COR-L47 (cell line): ENCODE measurements at places on chromosomes 5 and 9.

DNA sequence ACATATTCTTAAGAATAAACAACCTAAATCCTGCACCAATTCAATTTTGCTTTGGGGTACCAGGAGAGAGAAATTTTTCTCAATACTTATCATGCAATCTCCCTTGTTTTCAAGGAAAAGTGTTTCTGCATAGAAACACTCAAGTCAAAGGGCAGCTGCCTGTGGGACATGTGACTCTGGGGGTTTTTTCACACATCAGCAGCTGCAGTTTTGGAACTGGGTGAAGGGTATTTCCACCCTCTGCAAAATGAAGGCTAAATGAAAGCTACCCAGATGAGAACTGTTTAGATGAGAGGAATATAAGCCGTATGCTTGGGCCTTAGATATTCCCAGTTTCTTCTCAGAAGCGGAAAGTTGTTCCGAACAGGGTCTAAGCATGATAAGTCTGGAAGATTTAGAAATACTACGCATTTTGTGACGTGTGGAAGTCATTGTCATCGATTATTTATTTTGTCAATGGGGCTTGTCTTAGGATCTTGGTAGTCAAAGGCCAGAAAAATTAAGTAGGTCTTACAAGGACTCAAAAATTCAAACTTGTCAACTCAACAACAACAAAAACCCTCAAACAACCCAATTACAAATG is 64.3 kb upstream of the BOD1 start:
- DNase-seq, result no peak

DNA sequence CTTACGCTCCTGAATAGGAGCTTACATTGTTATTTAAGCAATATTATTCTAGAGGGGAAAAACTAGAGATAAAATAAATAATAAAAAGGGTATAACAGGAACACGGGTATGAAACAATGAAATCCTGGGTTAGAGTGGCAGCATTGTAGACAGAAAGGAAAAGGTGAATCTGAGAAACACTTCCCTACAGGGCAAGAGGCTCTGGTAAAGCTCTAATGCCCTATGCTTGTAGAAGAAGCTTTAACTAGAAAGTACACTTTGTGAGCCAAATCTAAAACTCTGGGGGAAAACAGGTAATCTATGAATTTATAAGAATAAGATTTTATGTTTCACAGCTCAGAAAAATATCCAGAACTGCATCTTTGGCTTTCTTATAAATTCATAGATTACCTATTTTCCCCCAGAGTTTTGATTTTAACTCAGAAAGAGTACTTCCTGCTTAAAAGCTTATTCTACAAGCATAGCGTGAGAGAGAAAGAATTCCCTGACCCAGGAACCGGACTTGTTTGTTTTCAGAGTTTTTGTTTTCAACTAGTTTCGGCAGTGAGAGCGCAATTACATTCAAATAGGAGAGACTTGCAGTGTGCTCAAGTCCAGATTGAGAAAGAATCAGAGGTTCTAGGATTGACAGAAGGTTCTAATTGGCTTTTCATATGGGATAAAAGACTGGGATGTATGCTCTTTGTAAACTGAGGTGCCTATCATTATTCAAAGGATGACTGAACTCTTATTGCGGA is 651.0 kb upstream of the RORB start:
- DNase-seq, result no peak

DNA sequence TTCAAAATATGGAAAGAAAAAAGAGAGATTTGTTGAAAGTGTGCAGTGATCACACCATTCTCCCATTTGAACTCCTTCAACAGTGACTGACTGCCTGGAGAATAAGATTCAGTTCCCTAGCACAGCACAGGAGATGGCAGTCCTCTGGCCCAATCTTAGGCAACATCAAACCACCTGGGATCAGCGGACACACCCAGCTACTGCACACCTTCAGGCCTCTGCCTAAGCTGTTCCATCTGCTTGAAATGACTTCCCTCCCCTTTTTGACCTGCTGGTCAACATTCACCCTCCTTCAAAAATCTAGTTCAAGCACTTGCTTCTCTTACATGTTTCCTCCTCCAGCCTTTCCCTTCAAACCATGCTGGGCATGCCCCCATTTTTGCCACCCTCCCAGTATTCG is 4.5 kb downstream of the MAPK9 start:
- no peak for DNase-seq

- DNase-seq, result no peak
Measured at GRCh38 chr5:68405026-68405684, 189.6 kb downstream of the PIK3R1 start.

DNA sequence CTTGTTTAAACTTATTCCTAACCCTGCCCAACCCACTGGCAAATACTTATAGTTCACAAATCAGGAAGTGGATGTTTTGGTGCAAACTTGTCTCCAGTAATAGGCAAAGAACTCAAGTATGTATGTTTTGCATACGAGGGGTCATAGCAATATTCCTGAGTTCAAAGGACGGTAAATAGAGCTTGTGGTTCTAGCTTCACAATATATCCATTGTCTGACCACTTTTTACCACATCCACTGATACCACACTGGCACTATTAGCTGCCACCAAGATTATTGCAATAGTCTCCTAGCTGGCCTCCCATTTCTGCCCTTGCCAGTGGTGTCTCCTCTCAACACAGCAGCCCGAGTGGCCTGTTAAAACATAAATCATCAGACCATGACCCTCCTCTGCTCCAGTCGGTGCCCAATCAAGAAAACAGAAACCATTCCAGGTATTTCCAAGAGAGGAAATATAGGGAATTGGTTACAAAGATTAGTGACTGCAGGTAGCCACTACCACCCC is 17.0 kb downstream of the GRXCR2 start:
- no peak for DNase-seq

- no peak for DNase-seq
Measured at GRCh38 chr5:137791387-137791786, 37.2 kb upstream of the HNRNPA0 start.

- no peak for DNase-seq
Measured at GRCh38 chr9:87276851-87277261, 220.8 kb upstream of the DAPK1 start.

DNA sequence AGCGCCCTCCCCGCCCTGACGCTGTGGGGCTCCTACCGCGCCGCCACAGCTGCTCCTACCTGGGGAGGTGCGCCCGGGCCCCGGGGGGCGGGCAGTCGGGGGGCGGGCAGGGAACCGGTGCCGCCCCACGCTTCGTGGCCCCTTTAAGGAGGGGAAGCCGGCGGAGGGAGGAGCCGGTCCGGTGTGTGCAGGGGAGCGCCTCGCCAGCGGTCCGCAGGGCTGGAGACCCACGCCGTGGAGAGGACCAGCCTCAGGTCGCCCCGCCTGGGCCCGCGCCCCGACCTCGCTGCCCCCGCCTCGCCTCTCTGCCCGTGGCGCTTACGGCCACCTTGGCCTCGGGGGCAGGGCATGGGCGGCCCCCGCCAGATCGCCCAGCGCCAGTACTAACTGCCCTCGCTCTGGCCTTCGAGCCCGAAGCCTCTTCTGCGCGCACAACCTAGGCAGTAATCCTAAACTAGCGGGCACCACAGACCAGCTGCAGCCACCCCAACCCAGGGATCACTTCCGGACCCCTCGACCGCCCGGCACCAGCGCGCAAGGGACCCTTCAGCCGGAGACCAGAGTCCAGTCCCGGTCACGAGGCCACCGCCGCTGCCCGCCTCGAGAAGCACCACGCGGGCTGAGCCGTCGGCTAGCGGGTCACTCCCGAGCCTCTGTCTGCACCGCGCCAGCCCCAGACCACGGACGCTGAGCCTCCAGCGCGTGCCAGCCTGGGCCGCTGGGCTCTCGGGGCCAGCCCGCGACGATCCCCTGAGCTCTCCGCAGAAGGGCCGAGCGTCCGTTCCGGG is at the start of gene FOXE1:
FOXE1 (plus strand) TSS at position 171 of the 788 bp plus-strand sequence. CDS start 689 bp downstream, outside the sequence.
- no peak for DNase-seq

DNA sequence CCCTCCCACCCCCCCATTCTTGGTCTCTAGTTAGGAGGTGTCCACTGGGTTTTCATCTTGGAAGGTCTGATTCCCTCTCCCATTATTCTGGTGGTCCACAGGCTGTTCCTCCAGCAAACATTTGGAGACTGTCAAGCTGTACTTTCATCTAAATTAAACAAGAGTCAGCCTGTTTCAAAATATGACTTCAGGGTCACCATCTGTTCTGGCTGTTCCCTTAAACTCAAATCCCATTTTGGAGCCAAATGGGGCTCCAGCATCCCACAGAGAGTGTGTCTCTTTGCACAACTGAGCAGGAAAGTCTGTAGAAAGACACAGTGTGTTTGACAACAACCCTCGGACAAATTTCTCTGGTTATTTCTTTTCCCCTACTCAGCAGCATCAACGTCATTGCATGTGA is 20.5 kb downstream of the COL15A1 start:
- no peak for DNase-seq

DNA sequence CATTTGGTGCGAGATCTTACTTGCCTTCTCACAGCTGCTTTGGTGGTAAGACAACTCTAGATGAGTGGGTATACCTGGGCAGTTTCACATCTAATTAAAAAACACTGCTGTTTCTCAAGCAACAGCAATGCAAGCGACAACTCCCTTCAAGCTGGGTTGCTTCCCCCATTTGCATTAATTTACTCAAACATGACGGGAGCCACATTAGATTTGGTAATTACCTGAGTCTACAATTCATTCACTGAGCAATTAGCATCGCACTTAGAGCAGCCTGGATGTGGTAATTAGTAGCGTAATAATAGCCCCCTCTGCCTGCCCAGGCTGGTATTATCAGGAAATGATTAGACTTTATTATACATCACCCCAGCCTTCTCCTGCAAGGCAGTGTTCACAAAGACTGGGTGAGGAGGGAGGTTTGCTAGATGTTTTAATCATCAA is 73.4 kb downstream of the FBXO38 start:
- peak; percentile 89 for DNase-seq

- no peak for DNase-seq
Measured at GRCh38 chr5:14408969-14409586, 172.5 kb upstream of the OTULINL start.

DNA sequence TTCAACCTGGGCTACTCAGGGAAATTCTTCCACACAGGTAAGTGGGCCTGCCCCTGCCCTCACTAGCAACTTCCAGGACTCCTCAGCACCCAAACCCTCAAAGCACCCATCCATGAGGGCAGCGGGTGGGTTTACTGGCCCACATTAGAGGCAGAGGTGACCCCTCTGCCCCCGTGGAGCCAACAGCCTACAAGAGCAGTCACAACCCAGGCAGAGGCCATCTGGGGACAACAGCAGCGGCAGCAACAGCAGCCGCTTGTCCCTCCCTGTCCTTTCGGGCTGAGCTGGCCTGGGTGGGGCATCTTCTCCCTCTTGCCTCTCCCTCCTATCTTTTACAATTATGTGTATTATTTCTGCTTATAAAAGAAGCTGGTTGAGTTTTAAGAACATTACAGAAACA is 25.1 kb downstream of the NDST1 start:
- DNase-seq, result no peak

- no peak for DNase-seq
Measured at GRCh38 chr9:120286530-120286929, 293.4 kb downstream of the CDK5RAP2 start.

GRCh38 chr9:112252194-112252593 is 77.1 kb upstream of the SUSD1 start:
- no peak for DNase-seq

DNA sequence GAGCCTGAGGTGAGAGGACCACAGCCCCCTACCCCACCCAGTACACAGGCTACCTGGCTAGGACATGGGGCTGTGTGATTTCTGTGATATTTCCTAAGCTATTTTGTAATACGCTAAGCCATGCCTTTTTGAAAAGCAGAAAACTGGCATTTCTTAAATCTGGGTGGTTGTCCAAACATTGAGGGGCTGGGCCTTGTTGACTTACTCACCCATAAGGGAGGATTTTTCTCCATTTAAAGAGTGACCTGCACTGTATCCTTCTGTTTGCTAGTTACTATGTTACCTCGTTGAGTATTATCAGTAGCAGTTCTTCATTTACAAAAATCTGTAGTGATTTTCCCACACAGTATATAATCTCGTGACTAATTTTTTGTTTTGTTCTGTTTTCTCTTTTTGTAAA is 117.5 kb upstream of the OTULINL start:
- DNase-seq, result no peak

GRCh38 chr9:98159301-98159700 is 33.1 kb downstream of the CORO2A start:
- no peak for DNase-seq

DNA sequence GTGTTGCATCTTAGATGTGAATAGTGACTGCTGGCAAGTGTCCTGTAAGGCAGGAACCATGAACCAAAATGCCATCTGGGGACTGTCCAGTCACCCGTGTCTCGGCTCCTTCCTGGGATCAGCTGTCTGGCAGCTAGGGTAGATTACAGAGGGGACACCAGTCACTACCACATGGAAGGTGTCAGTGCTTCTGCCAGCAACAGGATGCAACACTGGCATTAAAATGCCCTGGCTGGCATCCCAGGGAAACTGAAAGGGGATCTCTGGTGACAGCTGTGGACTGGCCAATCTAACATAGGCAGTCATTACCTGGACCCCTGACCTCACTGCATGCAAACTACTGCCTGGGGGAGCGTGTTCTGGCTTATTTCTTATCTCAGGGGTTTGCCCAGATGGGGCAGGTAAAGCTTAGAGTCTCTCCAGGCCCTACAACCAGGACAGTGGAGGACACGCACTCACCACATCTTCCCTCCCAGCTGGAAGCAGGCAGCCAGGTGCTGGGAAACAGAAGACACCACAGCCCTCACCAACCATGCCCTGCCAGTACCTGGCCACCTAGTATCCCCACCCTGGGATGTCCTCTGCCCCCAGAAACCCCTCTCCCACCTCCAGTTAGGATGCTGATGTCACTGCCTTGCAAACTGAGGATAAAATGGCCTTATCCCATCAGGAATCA is 83.8 kb downstream of the SEMA4D start:
- DNase-seq, result no peak

- DNase-seq, result no peak
Measured at GRCh38 chr5:170582644-170583330, 79.0 kb downstream of the KCNIP1 start.

DNA sequence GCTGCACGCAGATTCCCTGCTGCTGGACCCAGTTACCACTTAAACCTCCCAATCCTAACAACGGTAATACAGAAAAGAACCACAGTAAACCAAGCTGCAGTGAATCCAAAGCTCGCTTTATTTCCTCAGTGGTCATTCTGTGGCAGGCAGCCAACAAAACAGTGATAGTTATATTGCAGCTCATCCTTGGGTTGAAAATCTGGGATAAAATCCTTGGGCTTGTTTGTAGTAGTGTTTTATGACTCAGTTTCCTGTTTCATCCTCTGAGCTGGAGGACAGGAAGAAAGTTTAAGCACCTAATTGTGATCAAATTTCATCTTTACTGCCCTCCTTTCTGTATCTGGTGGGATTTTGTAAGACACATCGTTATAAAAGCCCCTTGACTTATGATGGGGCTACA is 31.4 kb downstream of the HMGCR start:
- DNase-seq, result no peak

- DNase-seq, result no peak
Measured at GRCh38 chr5:111975133-111975532, 218.1 kb upstream of the NREP start.

GRCh38 chr9:86279839-86280238 is 2.5 kb downstream of the ISCA1 start:
- DNase-seq, result no peak

GRCh38 chr9:134575901-134576176 is 65.8 kb upstream of the COL5A1 start:
- no peak for DNase-seq
